ENCODE measurements at places on chromosomes 2 and 18.

DNA sequence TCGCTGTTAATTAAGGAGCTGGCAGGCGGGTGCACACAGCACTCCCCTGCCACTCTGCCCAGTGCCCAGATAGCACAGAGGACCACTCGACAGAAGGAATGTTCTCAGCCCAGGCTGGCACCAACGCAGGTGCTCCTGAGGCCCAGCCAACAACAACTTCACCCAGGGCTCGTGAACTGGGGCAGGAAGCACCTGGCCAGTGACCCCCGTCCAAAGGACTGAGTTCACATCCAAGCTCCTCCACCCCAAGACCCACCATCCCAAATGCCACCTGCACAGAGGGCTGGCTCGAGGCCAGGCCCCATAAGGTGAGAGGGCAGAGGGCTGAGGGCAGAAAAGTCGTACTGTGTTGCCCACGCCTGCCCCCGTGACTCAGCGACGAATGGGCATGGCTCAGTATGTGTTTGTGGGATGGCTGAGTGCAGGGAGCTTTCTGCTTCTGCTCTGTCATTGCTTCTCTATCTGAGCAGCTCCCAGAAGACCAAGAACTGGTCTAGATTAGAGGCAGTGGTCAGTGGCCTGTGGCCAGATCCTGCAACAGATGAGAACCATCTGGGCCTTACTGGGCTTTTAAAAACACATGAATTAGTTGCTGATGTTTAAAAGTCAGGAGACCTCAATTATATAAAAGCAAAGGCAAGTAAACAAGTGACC, 68.4 kb downstream of the POLR1A start:
- no peak for DNase-seq

DNA sequence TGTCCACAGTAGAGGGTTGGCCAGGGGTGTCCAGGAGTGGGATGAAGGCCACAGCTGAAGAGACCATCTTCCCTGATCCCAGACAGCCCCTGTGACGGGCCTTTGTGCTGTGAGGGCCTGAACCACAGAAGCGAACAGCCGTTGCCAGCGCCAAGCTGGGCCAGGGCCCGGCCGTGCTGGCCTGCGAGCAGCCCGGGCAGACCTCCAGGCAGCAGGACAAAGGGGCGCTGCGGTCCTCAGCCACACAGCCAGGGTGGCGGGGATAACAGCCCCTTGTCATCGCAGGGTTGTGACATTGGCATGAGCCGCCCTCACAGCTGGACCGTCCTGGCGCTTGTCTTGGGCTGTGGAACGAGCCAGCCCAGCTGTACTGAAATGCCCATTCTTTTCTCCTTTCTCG, 161.1 kb downstream of the FAM210A start:
- DNase-seq = no peak

GRCh38 chr2:134736167-134736880, 17.5 kb upstream of the TMEM163 start:
- peak; percentile 40 for DNase-seq

DNA sequence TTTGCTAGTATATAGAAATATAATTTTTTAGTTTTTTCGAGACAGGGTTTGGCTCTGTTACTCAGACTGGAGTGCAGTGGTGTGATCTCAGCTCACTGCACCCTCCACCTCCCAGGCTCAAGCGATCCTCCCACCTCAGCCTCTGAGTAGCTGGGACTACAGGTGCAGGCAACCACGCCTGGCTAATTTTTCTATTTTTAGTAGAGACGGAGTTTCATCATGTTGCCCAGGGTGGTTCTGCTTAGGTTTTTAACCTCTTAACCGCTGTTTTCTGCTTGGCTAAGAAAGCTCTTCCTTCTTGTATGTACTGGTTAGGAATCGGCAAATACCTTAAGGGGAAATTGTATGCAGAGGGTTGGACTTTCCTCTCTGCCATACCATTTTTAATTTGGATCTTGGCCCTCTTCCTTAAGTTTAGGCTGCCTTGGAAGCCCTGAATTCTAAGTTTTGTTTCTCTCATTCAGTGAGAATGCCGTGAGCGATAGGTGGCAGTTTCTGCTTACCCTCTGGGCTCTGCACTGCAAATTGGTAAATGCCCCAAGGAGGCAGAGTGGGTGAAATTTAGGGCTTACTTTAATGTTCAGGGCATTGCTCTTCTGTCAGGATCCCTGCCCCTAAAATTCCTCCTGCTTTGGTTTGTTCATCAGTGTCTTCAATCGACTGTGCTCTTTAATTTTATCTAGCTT, 32.3 kb downstream of the EML6 start:
- DNase-seq = no peak

DNA sequence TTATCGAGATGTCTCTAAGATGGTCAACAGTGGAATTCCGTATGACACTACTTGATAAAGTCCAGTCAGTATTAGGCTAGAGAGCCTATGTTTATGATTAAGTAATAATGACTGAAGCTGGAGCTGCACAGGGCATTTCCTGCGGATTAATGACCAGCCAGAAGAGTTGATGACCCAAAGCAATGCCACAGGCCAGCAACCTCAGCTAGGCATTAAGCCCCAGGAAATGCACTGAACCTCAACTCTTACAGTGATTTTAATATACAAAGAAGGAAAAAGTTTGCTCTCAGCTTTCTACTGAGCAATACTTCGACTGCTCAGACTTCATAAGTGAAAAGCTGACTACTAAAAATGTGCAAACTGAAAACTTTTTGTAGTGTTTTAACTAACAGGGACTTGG, 3.9 kb downstream of the KCTD1 start:
- no peak for DNase-seq

DNA sequence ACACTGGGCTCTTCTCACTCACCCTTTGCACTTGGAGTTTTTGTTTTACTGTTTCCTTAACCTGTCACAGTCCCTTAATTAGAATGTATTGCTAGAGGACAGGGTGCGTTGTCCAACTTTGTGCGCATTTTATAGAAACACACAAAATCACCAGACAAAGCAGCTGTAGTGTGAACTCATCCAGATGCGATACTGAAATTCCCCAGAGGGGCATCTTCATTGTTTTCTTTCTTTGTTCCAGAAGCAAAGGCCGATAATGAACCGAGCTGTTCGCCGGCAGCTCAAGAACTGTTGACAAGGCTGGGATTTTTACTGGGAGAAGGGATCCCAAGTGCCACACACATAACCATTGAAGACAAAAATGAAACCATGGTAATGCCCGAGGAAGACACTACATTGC, 137.6 kb downstream of the WDSUB1 start:
- no peak for DNase-seq

DNA sequence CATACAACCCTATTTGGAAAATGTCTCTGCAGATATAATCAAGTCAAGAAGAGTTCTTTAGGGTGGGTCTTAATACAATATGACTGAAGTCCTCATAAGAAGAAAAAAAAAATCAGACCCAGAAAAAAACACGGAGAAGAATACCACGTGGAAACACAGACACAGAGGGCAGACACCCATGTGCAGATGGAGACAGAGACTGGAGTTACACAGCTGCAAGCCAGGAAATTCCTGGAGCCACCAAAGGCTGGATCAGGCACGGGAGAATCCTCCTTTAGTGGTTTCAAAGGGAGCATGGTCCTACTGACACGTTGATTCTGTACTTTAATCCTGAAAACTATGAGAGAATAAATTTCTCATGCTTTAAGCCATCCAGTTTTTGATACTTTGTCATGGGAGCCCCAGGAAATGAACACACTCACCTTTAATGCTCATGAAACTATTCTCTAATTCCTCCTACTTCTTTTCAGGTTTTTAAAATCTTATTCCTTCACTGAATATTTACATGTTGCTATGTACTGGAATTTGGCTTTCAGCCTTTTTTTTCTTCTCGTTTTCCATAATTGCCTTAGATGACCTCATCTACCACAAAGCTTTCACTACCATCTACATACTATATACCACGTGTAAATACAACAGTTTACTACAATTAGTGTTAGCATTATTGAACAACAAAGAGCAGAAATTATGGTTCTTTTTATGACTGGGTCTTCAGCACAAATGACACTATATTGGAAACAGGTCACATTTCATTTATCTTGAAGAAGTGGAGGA, 529.1 kb downstream of the IRS1 start:
- no peak for DNase-seq

DNA sequence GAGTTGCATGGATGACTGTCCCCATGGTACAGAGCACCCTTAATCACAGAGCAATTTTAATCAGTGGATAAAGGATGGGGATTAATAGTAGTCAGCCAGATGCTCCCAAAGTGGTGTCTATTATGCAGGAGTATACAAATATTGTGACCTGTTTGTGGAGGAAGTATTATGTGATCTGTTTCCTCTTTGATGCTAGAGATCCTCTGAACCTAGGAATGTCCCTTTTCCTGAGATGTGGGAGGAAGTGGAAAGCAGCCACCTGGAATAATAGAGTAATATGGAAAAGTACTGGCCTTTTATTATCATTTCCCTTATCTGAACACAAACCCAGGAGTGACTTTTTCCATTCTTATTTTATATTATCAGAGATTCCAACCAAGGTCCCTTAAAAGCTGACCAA, 94.2 kb upstream of the EFEMP1 start:
- no peak for DNase-seq

DNA sequence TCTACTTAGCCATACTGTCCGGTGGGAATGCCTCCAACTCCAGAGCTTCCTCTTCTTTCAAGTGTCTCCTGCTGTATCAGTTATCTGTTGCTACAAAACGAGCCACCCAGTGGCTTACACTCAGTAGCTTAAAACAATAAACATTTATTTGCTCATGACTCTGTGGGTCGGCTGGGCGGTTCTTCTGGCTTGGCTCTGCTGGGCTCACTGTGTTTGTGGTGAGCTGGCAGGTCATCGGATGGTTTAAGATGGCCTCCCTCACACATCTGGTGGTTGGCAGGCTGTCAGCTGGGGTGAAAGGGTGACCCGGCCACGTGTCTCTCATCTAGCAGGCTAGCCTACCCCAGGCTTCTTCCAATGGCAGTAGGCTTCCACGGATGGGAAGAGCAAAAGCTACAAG, 122.4 kb upstream of the SLC1A4 start:
- DNase-seq = peak; percentile 25

GRCh38 chr2:159595410-159596046, 20.8 kb downstream of the BAZ2B start:
- DNase-seq = no peak

GRCh38 chr2:63853527-63854310, 12.0 kb downstream of the UGP2 start:
- no peak for DNase-seq

DNA sequence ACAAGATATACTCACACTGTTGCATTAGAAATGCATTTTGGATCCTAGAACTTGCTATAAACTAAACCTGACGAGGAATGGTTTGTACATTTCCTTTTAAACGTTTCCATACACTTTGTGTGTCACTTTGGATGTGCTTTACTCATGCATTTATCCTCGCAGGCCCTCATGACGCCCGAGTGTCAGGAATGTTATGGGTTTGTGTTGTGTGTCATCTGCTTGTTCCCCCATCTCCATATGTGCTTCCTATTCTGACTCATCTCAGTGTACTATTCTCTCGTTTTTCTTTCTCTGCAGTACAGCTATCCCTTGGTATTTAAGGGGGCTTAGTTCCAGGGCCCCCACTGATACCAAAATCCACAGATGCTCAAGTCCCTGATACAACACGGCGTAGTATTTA, 121.5 kb upstream of the RASGRP3 start:
- DNase-seq = peak; percentile 48

GRCh38 chr2:60958361-60958760, 59.2 kb upstream of the PEX13 start:
- DNase-seq = no peak

DNA sequence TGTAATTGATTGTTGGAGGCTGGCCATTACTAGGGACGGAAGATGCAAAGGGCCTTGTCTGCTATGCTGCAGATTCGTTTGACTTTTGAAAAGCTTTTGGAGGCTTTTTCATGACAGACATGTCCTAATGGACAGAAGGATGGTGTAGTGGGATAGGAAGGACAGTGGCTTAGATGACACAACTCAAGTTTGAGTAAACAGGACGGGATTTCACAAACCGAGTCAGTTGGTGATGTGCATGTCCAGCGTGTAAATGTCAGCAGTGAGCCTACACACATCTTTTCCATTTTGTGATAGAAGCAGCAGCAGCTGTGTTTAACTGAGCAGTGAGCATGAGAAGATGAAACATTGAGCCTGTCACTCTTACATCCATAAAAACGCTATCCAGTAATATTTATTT, 76.0 kb downstream of the NCK2 start:
- DNase-seq = no peak

DNA sequence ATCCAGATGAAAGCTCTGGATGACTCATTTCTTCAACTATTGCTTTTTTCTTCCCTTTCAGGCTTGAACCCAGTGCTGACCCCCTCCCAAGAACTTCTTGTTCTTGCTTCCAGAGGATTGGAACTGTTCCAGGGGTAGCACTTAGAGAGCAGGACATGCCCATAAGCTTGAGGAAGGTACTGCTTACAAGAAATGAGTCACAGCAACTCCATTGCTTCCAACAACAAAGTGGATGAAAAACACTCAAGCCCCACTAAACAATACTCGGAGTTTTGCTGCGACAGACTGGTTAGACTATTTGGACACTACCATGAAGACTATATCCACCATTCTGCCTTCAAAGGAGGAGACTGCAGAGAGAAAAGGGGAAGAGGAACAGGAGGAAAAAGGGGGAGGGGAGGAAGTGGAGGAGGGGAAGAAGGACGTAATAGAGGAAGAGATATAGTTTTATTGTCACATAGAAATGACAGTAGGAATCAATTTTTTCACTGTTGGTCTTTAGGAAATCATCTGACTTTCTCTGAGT, 1.6 kb upstream of the EPC2 start:
- DNase-seq = no peak

DNA sequence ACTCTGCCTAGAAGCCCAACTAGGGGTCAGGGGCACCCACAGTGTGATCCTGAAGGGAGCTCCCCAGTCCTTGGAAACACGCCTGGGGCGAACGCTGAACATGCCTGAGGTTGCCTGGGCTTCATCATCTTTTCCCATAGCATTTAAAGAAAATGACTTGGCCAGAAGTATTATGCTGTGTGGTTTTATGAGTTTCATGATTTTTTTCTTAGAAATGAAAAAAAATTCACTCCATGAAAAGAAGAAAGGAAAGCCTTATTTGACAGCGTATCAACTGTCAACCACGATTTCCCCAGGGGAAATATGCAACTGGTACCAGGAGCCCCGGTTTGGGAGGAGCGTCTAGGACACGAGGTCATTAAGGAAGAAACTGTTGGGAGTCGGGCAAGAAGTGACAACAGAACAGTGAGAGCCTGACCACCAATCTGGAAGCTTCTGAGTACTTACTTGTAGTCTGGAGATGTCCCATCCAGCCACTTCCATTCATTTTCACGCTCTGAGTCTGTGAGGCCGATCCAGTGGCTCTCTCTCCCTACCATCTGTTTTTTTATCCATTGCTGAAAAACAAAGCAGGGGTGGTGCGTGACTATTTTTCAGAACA, 63.5 kb upstream of the THOC1 start:
- no peak for DNase-seq

GRCh38 chr2:42028571-42029148, 19.2 kb upstream of the PKDCC start:
- DNase-seq = no peak

DNA sequence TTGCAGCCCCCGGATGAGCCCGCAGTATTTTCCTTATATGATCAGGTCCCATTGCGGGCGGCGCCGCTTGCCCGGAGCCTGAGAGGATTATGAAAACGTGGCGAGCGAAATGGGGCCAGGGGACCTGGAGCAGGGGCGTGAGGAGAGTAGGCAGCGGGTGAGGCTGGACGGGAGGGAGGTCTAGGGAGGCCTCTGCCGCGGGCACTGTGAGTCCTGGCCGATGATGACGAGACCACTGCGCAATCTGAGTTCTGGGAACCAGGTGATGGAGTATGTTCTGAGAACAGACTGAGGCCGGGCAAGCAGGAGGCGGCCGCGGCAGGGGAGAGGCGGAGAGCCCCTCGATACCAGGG, 790 bp upstream of the ACAA2 start:
- DNase-seq = no peak
